CD4-positive, alpha-beta T cell treated with Interleukin-10 for 1 hour (primary cell): ENCODE measurements at places on chromosomes 16 and 17.
A peak's percentile ranks its signal among the peaks of the same experiment; 100 is the strongest.

GRCh38 chr16:57628008-57628781 is at the start of gene ADGRG1:
TSS of gene ADGRG1 (plus strand) at chr16:57628630. CDS start at chr16:57650288, 21,658 bp downstream.
- peak; percentile 39 for DNase-seq

DNA sequence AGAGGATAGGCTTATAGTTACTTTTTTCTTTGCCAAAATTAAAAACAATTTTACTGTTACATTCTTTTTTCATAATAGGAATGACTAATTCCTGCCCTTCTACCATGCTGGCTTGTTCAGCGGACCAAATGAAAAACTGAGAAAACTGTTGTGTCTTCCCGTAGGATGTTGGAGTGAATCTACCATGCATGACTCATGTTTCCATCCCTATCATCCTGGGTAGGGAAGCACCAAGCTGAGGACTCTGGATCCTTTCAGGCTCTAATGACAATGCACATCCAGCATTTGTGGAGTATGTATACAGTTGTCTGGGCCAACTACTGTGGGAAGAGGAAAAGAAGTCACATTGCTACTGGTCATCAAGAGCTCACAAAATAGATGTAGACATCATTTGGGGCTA is 41.1 kb upstream of the DHX8 start:
- DNase-seq, result no peak

GRCh38 chr16:11857161-11857560 is 5.8 kb upstream of the RSL1D1 start:
- no peak for DNase-seq

GRCh38 chr16:363110-363765 is 7.1 kb downstream of the MRPL28 start:
- no peak for DNase-seq

- DNase-seq, result no peak
Measured at GRCh38 chr17:57038486-57038885, 46.6 kb upstream of the AKAP1 start.

GRCh38 chr16:65769776-65770438 is 596.6 kb upstream of the CDH5 start:
- DNase-seq, result no peak

GRCh38 chr16:14672403-14672971 is 21.6 kb downstream of the PLA2G10 start:
- no peak for DNase-seq

DNA sequence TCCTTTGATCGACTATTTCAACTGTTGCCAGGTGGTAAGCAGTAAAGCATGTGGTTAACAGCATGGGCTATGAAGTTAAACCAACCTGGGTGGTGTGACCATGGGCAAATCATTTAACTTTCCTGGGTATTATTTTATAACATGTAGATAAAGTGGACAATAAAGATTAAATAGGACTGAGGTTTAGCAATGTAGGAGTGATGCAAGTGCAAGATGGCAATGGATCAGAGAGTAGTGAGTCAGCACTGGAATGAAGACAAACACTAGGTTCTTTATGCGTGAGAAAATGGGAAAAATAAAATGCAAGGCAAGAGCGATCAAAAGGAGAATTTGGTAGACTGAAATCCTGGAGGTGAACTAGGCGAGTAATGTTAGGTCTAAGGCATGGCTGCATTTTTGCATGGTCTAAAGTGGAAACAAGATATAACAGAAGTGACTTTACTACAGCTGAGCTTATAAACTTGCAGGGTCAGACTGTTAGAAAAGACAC is 222.4 kb upstream of the AXIN2 start:
- DNase-seq, result no peak

GRCh38 chr17:59800530-59800942 is 92.2 kb downstream of the TUBD1 start:
- peak; percentile 32 for DNase-seq

- DNase-seq, result no peak
Measured at GRCh38 chr16:46884513-46885293, 541 bp downstream of the GPT2 start.

DNA sequence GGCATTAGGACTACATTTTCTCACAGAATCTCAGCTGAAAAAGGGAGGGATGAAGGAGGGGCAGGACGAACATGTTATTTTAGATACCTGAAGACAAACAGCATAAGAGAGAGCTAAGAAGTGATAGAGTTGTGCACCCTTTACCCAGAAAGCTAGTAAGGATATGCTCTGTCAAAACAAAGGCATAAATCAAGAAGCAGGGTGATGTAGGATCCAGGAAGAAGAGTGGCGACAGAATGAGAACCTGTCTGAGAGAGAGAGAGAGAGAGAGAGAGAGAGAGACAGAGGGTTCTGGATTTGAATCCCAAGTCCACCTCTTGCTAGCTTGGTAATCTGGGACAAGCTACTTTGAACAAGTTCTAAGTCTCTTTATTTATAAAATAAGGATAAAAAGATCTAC is 103.4 kb downstream of the SPAG9 start:
- no peak for DNase-seq

- peak; percentile 52 for DNase-seq
Measured at GRCh38 chr17:78725448-78726021, 56.5 kb downstream of the CYTH1 start.

DNA sequence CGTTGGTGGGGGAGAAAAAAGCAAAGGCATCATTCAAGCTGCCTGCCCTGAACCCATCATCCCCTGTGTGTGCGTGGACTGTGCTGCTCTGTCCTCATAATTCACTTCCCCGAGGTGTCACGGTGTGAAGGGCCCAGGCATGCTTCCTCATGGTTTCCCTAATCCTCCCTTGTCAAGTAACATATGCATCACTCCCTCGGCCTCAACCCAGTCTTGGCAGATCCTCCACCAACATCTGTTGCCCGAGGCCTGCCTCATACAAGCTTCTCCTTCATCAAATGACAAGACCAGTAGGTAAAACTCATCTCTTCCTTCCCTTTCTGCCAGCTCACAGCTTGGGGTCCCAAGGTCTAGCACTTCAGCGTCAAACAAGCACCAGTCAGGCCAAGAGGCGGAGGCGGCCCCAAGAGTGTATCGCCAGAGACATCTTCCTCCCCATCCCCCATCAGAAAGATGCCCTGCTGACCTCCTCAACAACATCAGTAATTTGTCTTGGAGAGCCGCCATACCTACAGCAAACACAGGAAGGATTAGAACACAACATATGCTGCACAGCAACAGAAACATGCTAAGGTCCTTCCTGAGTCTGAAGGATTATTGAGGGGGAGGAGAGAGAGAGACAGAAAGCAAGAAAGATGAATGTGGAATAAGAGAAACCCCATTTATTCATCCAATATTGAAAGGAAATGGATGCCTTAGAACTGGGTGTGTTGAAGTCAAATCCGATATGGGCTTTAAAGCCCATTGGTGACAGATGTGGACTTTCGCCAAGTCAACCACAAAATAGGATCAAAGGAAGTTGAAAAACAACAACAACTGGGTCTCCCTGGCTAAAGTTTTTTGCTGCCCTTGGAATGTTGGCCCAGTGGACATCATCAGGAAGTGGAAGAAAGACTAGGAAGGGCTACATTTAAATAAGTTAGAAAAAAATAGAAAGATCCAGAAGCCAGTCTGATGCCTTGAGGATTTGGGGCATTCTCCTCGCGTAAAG is 38.4 kb downstream of the SOX9 start:
- DNase-seq, result no peak

DNA sequence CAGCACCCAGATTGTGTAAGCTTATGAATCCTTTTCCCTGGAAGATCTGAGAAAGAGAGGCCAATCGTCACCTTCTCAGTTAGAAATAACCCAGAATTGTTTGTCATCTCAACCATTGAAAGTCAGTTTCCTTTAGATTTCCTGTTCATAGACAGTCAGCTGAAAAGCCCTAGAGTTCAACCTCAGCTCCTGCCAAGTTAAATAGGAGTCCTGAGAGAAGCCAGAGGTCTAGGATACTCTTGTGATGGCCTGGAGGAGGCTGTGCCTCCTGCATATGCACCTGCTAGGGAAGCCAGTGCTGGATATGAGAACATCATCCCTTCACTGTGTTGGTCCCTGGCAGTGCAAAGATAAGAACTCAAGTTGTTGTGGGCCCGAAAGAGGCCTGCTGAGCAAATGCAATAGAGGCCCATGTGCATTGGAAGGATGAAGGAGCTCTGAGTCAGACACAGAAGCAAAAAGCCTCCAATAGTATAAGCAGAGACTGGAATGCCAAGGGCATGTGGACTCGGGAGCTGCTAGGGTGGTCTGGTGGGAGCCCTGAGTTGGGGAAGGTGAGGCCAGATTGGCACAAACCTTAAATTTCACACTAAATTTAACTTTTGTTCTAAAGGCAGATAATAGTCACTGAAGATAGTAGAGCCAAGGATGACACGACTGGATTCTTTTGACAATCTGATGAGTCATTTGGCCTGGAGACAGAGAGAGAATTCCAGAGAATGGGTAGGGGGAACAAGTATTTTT is 520.9 kb upstream of the CDH5 start:
- no peak for DNase-seq

- DNase-seq, result no peak
Measured at GRCh38 chr17:69503711-69504110, 89.2 kb downstream of the MAP2K6 start.

- no peak for DNase-seq
Measured at GRCh38 chr17:1035546-1036170, 38.7 kb downstream of the TIMM22 start.

GRCh38 chr16:27381236-27381635 is 20.7 kb upstream of the IL21R start:
- no peak for DNase-seq

DNA sequence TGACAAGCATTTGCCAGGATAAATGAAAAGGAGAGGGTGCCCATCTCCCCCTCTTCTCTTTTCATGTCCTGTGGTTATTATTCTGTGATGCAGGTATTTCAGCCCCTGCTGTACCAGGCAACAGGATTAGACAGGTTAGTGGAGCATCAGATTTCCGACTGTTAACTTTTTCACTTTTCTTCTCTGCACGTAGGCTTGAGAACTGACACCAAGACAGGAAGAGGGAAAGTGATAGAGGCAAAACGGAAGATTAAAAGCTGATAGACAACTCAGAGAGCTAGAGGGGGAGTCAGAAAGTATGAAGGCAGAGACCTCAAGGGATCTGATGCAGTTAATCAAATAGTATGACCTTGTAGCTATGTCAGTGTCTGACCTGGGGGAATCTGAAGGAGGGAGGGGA is 132.8 kb downstream of the SOX9 start:
- no peak for DNase-seq

DNA sequence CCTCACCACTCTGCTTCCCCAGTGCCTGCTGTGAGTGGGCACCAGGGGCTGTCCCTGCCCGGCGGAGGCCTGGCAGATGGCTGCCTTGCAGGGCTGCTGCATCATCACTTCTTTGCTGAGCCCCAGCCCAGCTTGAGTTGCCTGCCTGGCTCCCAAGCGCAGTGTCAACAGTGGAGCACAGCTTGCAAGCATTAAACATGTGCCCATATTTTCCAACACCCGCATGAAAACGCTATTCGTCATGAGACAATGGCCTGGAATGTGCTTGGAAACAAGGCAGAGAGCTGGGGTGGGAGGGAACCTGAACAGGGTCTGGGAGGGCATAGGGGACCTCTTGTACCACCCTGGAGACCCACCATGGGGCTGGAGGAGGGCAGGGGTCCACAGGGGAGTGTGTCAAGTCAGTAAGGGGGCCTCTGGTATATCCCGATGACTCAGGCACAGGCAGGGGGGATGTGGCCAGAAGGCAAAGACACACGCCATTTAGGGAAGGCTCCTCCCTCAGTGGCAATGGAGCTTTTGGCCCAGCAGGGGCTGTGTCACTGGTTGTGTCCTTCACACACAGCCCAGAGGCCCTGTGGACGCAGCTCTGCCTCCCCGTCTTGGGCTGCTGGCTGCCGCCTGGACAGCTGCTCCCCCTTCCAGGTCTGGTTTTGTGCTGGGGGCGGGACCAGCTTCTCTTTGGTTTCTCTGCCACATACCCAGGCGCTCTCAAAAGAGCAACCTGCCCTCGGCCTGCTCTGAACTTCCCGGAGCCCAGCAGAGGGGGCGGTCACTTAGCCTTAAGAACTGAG is 17.4 kb upstream of the MTSS2 start:
- no peak for DNase-seq

- peak; percentile 53 for DNase-seq
Measured at GRCh38 chr17:58332778-58333735, 4.5 kb upstream of the TSPOAP1 start.

DNA sequence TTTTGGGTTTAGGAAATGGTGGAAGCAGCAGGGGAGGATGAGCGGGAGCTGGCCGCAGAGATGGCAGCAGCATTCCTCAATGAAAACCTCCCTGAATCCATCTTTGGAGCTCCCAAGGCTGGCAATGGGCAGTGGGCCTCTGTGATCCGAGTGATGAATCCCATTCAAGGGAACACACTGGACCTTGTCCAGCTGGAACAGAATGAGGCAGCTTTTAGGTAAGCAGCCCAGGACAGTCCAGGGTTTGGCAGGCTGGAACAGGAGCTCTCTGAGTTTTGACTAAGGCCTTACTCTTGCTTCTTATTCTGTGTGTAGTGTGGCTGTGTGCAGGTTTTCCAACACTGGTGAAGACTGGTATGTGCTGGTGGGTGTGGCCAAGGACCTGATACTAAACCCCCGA is 41.4 kb downstream of the SF3B3 start:
- no peak for DNase-seq

DNA sequence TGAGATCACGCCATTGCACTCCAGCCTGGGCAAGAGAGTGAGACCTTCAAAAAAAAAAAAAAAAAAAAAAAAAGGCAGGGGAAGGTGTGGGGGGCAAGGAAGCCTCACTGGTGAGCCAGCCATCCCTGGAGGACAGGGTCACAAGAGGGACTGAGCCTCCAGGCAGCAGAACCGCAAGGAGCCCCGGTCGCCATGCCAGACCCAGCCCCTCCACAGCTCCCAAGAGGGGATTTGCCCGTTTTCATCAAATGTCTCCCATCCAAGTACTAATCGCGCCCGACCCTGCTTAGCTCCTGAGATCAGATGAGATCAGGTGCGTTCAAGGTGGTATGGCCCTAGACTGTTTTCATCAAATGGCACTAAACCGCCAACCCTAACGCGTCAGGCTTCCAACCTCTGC is 2.9 kb downstream of the SLC38A8 start:
- DNase-seq, result no peak

- no peak for DNase-seq
Measured at GRCh38 chr17:5200360-5200759, 8.7 kb upstream of the ZNF594 start.

- no peak for DNase-seq
Measured at GRCh38 chr17:7016418-7016817, 4.0 kb downstream of the RNASEK start.

DNA sequence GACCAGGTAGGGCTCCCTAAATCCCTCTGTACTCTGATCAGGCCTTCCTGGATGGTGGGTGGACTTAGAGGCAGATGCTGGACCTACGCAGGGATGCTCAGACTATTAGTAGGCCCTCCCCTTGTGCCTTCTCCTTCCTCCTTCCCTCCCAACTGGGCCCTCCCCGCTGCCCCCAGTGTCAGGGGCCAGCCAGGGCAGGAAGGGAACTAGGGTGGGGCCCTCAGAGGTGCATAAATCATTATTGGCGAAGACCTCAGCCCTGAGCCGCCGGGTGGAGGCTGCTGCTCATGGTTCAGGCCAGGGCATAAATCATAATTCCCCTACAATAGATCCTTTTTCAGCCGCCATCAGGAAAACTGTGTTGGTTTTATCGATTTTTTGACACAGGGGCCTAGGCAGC is 81.4 kb downstream of the MRM1 start:
- DNase-seq, result no peak

DNA sequence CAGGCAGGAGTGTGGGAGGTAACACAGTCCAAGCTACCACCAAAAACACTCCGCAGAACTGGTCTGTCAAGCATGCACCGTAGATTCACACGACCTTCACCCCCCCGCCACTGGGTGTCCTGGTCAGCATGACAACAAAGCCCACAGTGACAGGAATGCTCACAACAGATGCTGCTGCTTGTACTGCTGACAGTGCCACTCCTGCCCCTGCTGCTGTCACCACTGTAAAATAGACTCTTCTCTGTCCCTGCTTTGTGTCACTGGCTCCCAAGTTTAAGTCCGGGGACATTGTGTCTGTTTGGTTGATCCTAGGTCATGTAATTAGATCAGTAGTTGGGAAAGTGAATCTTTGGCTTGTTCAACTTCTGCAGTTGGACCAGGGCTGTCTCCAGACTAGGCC is 7.0 kb upstream of the ODF4 start:
- no peak for DNase-seq
